ENCODE measurements at places on chromosomes 13 and 19.

DNA sequence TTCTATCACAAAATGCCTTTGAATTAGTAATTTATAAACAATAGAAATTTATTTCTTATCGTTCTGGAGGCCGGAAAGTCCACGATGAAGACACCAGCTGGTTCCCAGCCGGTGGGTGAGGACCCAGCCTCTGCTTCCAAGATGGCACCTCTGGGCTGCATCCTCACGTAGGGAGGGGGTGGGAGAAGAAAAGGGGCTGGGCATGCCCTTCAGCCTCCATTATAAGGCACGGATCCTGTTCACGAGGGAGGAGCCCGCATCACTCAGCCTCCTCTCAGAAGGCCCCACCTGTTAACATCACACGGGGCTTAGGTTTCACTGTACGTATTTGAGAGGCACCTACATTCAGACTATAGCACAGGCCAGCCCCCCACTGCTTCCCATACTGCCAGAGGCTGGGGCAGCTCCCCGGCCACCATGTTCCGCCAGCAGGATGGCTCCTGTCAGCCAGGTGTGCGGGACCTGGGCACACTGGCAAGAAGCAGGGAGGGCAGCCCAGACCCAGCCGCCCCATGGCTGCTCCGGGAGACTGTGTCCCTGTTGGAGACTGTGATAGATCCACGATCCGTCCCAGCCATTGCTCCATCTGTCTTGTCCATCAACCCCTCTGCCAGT lies 131.6 kb downstream of the SOX1 start:
- peak; percentile 17 for DNase-seq

- no peak for DNase-seq
Measured at GRCh38 chr13:79360095-79360494, 46.0 kb downstream of the RBM26 start.

DNA sequence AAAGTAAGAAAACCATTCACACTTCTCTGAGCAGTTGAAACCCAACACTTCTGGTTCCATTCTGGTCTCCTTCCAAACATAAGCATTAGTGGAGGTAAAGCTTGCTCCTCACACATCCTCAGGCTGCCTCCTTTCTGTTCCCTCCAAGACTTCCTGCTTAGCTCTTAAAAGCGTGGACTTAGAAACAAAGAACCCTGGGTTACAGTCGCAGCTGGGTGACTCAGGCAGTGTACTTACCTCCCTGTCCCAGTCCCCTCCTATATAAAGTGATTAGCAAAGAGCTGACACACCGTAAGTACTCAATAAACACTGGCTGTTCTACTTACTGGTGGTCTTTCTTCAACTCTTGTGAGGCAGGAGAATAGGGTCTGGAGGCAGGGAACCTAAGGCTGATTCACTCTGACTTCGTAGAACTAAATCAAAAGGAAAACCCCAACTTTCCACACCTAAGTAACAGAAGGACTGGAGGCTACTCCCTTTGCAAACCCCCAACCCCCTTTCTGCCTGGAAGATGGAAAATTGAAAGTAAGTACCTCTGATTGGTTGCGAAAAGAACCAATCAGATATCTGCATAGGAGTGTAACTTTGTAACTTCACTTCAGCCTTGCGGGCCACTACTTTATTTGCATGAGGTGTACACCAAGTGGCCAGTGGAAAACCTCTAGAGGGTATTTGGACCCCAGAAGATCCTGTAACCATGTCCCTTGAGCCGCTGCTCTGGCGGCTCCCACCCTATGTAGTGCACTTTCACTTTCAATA lies 165.4 kb downstream of the SUCLA2 start:
- DNase-seq, result no peak

DNA sequence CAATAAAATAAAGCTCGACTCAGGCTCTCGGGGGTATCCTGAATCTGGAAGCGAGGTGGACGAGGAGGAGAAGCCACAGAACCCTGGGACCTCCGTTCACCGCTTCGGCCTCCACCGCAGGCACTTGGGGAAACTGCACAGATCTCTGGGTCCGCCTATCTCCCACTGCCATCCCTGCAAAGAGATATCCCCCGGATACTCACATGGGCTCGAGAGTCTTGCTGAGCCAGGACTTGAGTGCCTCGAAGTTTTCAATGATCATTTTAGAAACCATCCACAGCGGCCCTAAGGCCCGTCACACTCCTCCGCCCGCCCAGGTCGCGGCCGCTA lies 589 bp downstream of the RBM26 start:
- no peak for DNase-seq

GRCh38 chr13:76992548-76993001 lies 694 bp downstream of the CLN5 start:
- DNase-seq, result peak; percentile 56

- DNase-seq, result no peak
Measured at GRCh38 chr19:40257096-40257517, 28.0 kb downstream of the AKT2 start.

DNA sequence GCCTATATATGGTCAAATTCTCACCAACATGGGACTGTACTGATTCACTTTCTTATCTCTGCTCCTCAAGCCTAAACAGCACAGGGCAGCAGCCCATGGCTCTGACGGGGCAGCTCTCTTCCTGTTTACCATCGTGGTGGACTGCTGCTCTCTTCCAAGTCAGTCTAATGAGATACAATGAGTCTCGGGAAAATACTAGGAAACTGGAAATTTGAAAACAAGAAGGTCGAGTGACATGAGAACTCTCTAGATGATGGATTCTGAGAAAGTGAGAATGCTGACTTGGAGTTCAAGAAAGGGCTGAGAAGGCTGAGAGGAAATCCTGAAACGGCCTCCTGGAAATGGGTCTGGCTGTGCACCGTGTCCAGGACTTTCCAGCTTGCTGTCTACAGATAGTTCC lies 122.8 kb upstream of the ARGLU1 start:
- DNase-seq, result no peak

Measured in right forelimb (tissue), 1 donor.